ENCODE measurements at places on chromosomes 2 and 18.

DNA sequence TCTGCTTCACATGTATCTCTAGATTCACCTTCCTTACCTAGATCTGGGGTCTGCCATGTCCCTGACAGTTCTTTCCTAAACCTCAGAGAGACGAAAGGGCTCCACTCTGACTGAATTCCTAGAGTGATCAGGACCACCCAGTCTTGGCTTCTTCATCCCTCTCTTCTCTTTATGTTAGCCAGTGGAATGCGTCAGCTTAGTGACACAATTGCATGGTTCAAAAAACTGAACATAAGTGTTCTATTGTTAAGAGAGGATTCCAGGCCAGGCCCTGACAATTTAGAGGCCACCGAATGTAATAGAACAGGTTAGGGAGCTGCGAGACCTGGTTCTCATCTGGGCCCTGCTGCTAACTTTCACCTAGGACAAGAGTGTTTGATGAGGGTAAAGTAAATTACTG lies 10.0 kb downstream of the PRELID3A start:
- H3K27me3 ChIP-seq: no peaks in the 10 kb centered on the region
- H3K27ac ChIP-seq: no peak overlapping the region
- H3K4me3 ChIP-seq: no peak overlapping the region
- H3K4me1 ChIP-seq: peaks cover 61% of the 10 kb centered on the region
- peak; percentile 57 for DNase-seq

- H3K36me3 ChIP-seq: no peaks in the 10 kb centered on the region
- peak; percentile 72 for DNase-seq
- H3K4me1 ChIP-seq: no peaks in the 10 kb centered on the region
- H3K27me3 ChIP-seq: no peaks in the 10 kb centered on the region
- no peak overlapping the region for H3K4me3 ChIP-seq
Observed at GRCh38 chr2:14903709-14904374, 271.3 kb downstream of the LRATD1 start.

GRCh38 chr2:23132000-23132399 lies 253.0 kb upstream of the KLHL29 start:
- peaks cover 13% of the 10 kb centered on the region for H3K4me1 ChIP-seq
- no peak overlapping the region for H3K27ac ChIP-seq
- H3K36me3 ChIP-seq: no peaks in the 10 kb centered on the region

DNA sequence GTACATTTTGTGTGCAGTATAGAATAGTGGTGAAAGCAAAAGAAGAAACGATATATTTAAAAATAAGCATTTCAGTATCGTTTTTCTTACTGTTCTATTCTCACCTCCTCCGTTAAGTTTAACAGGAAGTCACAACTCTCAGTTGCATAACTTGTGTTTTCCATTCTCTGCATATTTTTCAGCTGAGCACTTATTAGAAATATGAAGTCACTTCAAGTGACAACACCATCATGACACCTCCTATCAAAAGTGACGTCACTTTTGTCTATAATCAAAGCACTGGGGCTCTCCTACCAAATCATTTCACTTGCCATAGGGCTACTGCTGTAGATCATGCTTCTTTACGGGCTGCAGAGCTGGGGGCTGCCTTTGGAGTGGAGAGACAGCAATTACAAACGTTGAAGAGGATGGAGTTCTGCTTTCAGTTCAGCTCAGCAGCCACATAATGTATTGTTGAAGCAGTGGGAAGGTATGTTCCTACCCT lies 36.3 kb downstream of the STAT4 start:
- no peak overlapping the region for H3K4me3 ChIP-seq
- DNase-seq: no peak
- H3K27ac ChIP-seq: no peak overlapping the region
- H3K36me3 ChIP-seq: no peaks in the 10 kb centered on the region
- H3K4me1 ChIP-seq: no peaks in the 10 kb centered on the region
- no peaks in the 10 kb centered on the region for H3K27me3 ChIP-seq

GRCh38 chr2:181304011-181304844 lies 153.0 kb upstream of the ITGA4 start:
- peaks cover 23% of the 10 kb centered on the region for H3K4me1 ChIP-seq
- no peak for DNase-seq
- no peak overlapping the region for H3K27ac ChIP-seq
- no peak overlapping the region for H3K4me3 ChIP-seq

DNA sequence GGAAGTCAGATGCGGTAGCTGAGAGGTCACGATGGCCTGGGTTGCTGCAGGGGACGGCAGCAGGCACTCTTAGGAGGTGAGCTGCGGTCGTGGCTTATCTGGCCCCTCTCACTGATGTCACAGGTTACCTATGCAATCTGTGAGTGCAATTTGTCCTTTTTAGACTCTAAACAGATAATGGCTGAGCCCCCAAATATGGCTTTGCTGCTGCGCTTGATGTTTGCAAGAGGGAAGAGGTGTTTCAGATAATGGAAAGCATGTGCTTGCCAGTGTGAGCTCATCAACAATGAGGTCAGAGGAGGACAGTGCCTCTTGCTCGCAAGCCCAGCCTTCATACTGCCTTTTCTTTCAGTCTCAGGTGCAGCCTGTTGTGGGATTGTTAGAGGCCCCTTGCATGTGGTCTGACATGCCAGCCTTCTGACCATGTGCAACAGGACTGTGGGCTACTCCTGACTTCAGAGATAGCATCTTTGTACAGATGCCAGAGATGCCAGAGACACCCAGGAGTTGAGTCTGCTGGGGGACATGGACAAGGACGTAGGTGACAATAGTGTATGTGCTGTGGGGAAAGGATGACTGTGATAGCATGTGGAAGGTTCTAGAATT lies 151.3 kb downstream of the TANC1 start:
- H3K27me3 ChIP-seq: no peaks in the 10 kb centered on the region
- no peak overlapping the region for H3K4me3 ChIP-seq
- H3K36me3 ChIP-seq: no peaks in the 10 kb centered on the region
- peaks cover 8% of the 10 kb centered on the region for H3K4me1 ChIP-seq
- no peak for DNase-seq

GRCh38 chr18:13522861-13523660 lies 203.3 kb downstream of the FAM210A start:
- H3K27ac ChIP-seq: no peak overlapping the region
- no peaks in the 10 kb centered on the region for H3K27me3 ChIP-seq
- no peak overlapping the region for H3K4me3 ChIP-seq
- DNase-seq: no peak
- H3K4me1 ChIP-seq: no peaks in the 10 kb centered on the region
- H3K36me3 ChIP-seq: no peaks in the 10 kb centered on the region

DNA sequence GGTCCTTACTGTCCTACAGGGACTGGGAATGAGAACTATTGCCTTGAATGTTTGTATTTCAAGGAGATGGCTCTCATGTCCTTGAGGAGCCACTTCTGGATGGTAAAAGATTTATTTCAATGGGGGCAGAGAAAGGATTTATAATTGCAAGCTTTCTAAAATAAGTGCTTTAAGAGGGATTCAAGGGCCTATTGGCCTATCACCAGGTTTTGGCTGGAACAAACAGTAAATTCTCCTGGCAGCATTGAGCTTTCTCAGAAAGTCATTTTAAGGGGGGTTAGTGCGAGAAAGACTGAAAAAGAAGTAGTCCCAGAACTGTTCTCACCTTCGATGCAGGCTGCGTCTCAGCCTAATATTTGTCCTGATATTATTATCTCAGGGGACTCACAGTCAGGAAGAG lies 29.8 kb downstream of the DPP10 start:
- H3K4me3 ChIP-seq: no peak overlapping the region
- H3K36me3 ChIP-seq: no peaks in the 10 kb centered on the region

DNA sequence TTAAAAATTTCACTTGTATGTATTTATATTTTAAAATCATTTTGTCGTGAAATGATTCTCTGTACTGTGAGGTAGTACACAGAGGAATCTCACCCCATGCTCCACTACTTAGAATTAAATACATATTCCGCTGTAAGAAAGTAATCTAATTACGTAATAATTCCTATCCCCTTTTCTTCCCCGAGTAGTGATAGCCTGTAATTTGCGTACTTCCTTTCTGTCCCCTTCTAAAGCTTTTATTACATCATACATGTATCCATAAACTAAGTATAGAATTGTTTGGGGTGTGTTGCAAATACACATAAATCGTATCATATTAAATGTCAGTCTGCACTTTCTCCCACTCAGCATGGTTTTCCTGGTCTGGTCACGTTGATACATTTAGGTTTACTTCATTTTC lies 12.4 kb upstream of the CHCHD5 start:
- H3K27ac ChIP-seq: no peak overlapping the region
- H3K36me3 ChIP-seq: peaks cover 54% of the 10 kb centered on the region
- no peak overlapping the region for H3K4me3 ChIP-seq
- no peak for DNase-seq
- H3K27me3 ChIP-seq: no peaks in the 10 kb centered on the region
- no peaks in the 10 kb centered on the region for H3K4me1 ChIP-seq

- H3K27ac ChIP-seq: no peak overlapping the region
- no peaks in the 10 kb centered on the region for H3K27me3 ChIP-seq
- H3K36me3 ChIP-seq: no peaks in the 10 kb centered on the region
- H3K4me3 ChIP-seq: no peak overlapping the region
- H3K4me1 ChIP-seq: peaks cover 11% of the 10 kb centered on the region
- no peak for DNase-seq
Observed at GRCh38 chr18:607930-608329, 11.1 kb downstream of the CLUL1 start.

GRCh38 chr2:163231666-163232065 lies 393.1 kb upstream of the KCNH7 start:
- no peaks in the 10 kb centered on the region for H3K27me3 ChIP-seq
- no peak for DNase-seq
- no peaks in the 10 kb centered on the region for H3K36me3 ChIP-seq
- H3K4me1 ChIP-seq: no peaks in the 10 kb centered on the region
- no peak overlapping the region for H3K4me3 ChIP-seq
